ENCODE measurements at places on chromosomes 3 and 15. TPM values are rescaled to one million over a fixed set of nuclear protein-coding genes. Genes with fewer than 3 reads are reported as not detected.

DNA sequence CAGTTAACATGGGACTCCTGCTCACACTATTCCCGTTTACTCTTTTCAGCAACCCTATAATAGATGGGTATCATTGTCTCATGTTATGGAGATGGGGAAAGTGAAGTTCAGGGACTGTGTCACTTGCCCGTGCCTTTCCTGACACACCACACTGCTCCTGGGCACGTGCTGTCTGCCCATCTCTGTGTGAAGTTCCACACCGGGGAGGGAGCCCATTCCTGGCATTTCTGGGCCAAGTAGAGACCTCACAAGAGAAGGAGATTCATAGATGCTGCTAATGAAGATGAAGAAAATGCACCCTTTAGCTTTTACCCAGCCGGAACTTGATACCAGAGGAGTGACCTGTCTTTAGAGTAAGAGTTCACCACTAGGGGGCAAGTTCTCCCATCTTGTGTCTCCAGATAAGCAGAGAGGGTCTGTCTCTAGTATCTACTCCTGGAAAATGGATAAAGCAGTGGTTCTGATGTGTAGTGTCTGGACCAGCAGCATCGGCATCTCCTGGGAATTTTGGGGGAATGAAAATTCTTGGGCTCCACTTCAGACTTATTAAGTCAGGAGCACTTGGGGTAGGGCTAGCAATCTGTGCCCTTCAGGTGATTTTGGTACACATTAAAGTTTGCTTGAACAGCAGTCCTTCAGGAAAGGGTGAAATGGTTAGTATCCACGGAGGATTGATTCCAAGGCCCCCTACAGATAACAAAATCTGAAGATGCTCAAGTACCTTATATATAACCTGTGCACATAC is 2.0 kb upstream of the TOPBP1 start:
- DNase-seq, result peak; percentile 17
- peaks cover 16% of the 10 kb centered on the region for H3K36me3 ChIP-seq
- H3K4me1 ChIP-seq, result peaks cover 35% of the 10 kb centered on the region
- peak overlapping the region; percentile 54 for H3K4me3 ChIP-seq

The ZNF502 gene
- 0.27 TPM for total RNA-seq

DNA sequence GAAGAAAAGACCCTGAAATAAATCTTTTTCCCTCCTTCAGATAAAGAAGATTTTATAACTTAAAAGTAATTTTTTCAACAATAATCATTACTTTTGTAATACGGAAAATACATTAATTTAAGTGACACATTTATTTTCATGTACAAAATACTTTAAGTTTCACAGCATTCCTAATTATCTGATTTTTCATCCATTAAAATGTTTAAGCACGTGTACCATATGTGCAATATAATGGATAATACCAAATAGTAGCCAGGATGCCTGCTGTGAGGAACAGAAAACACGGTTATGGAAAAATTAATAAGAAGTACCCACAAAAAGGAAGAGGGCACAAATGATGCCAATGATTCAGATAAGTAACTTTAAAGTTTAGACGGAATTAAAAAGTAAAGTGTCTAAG is 33.5 kb downstream of the ADAM10 start:
- H3K27ac ChIP-seq, result no peak overlapping the region
- no peaks in the 10 kb centered on the region for H3K27me3 ChIP-seq
- peaks cover 25% of the 10 kb centered on the region for H3K4me1 ChIP-seq
- no peak for DNase-seq
- H3K36me3 ChIP-seq, result peaks cover 40% of the 10 kb centered on the region

The GBE1 gene
- total RNA-seq, result 59.1 TPM

DNA sequence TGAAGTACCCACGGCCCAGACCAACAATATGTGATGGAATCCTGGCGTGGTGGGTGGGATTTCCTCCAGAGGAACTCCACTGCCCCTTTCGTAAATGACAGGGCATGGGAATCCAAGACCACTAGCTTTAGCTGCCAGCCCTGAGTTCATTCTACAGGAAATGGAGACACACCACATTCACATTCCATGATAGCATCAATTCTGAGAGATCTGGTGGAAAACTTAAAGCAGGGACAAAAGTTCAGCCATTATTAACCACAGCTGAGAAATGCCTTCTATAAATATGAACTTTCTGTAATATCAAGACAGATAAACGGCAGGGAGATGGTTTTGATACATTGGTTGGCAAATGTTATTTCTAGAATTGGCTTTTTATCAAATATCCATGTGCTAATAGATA is 98.2 kb downstream of the FBN1 start:
- no peaks in the 10 kb centered on the region for H3K36me3 ChIP-seq
- H3K27me3 ChIP-seq, result peaks cover 1% of the 10 kb centered on the region
- no peaks in the 10 kb centered on the region for H3K4me1 ChIP-seq
- H3K27ac ChIP-seq, result no peak overlapping the region
- no peak overlapping the region for H3K4me3 ChIP-seq

DNA sequence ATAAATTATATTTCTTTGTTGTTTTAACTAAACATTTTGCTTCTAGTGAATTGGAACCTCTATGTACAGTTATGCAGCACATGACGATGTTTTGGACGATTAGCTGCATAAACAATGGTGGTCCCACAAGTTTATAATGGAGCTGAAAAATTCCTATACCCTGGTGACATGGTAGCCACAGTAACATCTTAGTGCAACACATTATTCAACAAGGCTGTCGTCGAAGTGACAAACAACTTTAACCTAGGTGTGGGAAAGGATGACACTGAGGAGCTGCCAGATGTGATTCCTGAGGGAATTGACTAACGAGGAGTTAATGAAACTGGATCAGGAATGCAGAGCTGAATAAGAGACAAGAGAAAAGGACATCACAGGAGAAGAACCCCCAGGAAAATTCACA is 588.9 kb upstream of the EPHA6 start:
- H3K4me1 ChIP-seq, result no peaks in the 10 kb centered on the region
- H3K27me3 ChIP-seq, result no peaks in the 10 kb centered on the region
- H3K36me3 ChIP-seq, result no peaks in the 10 kb centered on the region
- no peak for DNase-seq

- no peaks in the 10 kb centered on the region for H3K36me3 ChIP-seq
- peaks cover 2% of the 10 kb centered on the region for H3K27me3 ChIP-seq
- no peak overlapping the region for H3K4me3 ChIP-seq
- H3K4me1 ChIP-seq, result no peaks in the 10 kb centered on the region
These were observed 61.4 kb downstream of the ADCY5 start for GRCh38 chr3:123387532-123387931.

GRCh38 chr3:123188058-123188457 is 13.7 kb upstream of the SEC22A start:
- H3K27ac ChIP-seq, result no peak overlapping the region
- H3K27me3 ChIP-seq, result no peaks in the 10 kb centered on the region
- H3K4me1 ChIP-seq, result no peaks in the 10 kb centered on the region
- H3K36me3 ChIP-seq, result no peaks in the 10 kb centered on the region
- DNase-seq, result no peak
- H3K4me3 ChIP-seq, result no peak overlapping the region
